ENCODE measurements at places on chromosomes 7 and 10.

DNA sequence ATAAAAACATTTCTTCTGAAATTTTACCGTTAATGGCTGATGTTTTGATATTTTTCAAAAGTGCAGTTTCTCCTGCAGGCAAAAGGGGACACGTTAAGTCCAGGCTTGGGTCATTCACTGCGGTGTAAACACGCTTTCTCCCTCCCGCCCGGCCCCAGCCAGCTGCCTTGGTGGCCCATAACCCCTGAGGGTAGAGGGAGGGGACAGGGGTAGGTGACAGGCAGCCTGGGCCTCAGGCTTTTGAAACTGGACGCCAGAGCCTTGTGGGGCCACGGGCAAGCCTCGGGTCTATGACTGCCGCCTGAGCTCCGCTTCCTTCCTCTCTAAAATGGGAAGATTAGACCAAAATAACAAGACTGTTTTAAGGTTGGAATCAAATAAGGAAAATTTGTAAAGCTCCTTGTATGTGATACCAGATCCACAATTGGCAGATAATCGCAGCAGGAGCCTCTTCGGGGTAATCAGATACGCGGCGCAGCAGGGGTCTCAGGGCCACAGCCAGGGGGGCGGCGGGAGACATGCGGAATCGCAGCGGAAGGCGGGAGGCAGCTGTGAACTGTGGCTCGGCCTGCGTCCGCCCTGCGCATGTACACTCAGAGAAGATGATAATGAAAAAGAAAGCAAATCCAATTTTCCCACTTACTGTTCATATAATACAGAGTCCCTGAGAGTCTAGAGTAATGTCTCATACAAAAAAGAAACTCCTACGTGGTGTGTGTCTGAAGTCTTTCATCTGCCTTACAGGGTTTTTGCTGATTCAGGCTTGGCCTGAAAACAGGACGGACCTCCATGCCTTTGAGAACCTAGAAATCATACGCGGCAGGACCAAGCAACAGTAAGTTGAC, 138.3 kb downstream of the EGFR start:
- DNase-seq, result peak; percentile 46

DNA sequence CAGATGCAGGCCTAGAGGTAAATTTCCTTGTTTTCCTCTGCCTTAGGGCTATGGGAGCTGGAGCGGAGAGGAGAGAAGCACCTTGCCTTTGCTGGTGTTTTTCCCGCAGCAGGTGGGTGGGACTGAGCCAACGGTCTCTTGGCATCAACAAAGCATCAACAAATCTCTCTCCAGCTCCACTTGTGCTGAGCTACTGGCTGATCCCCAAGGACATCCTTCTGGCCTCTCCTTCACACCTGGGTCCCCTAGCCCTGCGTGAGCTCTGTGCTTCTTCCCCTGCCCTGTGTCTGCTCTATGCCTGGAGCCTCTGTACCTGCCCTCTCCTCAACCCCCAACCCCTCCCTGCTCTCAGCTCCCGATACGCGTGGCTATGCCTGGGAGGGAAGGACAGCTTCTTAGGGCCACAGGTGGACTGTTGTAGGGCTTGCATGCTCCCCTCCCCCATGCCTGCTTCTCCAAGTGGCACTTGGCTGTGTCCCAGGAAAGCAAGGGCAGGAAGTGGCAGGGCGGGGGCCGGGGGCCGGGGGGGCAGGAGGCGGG, 3.2 kb upstream of the CLDN4 start:
- DNase-seq, result no peak

DNA sequence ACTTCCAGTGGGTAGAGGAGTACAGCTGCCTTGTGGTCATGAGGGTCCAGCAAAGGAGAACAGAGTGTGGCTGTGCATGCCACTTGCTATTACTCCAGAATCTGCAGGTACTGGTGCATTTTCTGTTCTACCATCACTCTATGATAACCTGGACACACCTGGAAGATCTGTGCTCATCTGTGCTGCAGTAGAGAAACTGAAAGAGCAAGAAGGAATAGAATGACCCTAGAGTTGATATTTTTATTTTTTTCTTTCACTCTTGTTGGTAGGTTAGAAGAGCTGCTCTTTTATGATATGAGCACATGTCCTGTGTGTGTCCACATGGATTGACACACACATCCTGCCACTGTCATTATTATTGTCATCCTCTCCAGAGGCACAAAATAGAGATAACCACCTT, 48.3 kb upstream of the MTURN start:
- DNase-seq, result no peak

GRCh38 chr7:42174391-42174912, 62.6 kb downstream of the GLI3 start:
- peak; percentile 68 for DNase-seq

DNA sequence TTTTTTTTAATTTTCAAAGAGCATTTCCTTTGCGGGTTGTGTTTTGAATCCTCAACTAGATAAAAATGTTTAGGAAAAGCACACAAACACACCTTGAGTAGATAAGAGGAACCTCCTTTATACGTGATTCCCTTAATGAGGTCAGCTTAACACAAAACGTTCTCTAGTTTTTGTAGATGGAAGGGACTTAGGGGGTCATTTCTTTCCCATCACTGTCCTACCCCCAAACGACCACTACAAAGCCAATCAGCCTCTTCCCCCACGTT, 1.2 kb downstream of the SUV39H2 start:
- no peak for DNase-seq
